ENCODE measurements at places on chromosomes 16 and 17.

DNA sequence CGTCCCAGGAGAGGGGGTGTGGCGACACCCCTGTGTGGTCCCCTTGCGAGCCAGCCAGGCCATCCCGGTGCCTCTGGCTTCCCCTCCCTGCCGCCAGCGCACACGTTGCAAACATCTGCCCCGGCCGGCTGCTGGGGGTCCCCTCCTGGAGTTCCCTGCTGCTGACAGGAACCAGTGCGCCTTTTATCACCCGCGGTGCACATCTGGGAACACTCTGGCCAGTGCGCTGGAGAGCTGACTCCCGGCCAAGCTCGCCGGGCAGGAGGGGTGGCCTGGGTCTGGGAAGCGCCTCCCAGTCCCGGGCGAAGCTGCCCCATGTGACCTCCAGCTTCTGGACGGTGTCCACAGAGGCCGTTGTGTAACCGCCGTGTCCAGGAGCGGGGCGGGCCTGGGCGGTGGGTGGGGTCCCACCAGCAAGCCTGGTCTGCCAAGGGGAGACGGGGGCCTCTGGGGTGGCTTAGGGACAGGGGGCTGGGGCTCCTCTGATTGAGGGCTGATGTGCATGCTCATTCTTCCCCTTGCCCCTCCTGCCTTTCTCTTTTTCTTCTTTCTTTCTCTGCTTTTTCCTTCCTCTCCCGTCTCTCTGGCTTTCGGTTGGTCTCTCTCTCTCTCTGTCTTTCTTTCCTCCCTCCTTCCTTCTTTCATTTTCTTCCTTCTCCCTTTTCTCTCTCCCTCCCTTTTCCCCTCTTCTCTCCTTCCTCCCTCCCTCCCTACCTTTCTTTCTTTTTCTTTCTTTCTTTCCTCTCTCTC, 25.2 kb upstream of the CIBAR2 start:
- DNase-seq, result peak; percentile 84

- peak; percentile 61 for DNase-seq
Measured at GRCh38 chr17:64174686-64175456, 44.9 kb upstream of the ERN1 start.

DNA sequence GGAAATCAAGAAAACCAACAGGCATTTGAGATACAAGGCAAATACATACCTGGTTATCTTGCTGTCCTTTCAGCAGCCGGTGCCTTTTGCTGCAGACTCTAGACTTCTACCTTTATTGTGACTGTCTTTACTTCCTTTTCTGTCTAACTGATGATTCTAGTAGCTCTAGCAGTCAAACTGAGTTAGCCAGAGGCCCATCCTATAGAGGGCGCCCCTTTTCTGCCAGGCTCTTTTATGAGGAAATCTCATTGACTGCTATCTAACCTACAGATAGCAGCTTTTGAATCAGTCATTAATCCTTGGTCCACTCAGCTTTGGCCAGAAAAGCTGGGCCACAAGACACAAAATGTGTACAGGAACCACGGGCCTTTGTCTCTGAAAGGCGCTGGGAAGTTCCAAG, 87.5 kb upstream of the WSB1 start:
- no peak for DNase-seq

GRCh38 chr16:29815032-29815721, 775 bp upstream of the PAGR1 start:
- no peak for DNase-seq
